ENCODE measurements at places on chromosomes 5 and 9. TPM values are rescaled to one million over a fixed set of nuclear protein-coding genes. Genes with fewer than 3 reads are reported as not detected.

GRCh38 chr5:132460846-132461568 is 29.6 kb downstream of the IRF1 start:
- no peak for DNase-seq

GRCh38 chr5:174675916-174676315 is 48.5 kb upstream of the MSX2 start:
- no peak for DNase-seq

CTXN3 gene
- not detected for polyA plus RNA-seq

DNA sequence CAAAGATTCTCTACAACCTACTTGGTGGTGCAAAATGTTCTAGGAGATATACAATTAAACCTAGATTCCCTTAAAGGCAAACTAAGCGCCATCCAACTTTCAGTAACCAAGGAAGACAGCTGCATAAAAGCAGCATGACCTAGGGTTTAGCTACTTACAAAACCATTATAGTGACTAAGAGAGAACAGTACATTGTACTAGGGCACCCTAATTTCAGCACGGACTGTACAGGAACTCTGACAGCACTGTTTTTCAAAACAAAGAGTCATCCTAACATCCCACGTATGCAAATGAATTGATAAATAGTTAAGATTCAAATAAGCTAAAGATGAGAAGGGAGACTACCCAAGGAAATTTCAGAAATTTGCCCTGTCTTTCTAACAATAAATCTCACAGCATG is 30.0 kb downstream of the STRBP start:
- no peak for DNase-seq

DNA sequence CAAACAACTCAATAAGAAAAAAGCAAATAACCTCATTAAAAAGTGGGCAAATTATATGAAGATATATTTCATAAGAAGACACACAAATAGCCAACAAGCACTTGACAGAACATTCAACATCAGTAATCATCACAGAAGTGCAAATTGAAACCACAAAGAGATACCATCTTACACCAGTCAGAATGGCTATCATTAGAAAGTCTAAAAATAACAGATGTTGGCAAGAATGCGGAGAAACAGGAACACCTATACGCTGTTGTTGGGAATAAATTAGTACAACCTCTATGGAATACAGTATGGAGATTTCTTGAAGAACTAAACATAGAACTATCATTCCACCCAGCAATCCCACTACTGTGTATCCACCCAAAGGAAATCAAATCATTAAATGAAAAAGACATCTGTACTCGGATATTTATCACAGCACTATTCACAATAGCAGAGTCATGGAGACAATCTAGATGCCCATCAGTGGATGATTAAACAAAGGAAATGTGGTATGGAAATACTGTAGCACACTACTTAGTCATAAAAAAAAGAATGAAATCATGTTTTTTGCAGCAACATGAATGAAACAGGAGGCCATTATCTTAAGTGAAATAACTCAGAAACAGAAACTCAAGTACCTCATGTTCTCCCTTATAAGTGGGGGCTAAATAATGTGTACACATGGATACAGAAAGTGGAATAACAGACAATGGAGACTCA is 106.8 kb upstream of the FST start:
- no peak for DNase-seq

MARCOL gene
- not detected for polyA plus RNA-seq

DNA sequence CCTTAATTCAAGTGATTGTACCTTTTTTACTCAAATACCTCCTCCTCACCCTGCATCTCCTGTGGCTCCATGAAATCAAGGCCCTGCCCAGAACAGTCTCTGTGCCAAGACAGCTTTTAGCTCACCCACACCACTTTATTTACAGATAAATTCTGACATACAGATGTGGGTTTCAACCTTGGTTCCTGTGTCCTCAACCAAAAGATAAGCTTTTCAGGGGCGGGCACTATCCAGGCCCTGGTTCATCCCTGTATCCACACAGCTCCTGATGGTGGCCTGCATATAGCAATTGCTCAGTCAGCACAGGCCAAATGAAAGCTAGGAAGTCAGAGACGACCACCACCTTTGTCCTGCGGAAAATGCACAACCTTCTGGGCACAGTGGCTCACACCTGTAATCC is 8.3 kb downstream of the SHB start:
- no peak for DNase-seq

LCN12 gene
- polyA plus RNA-seq, result 11.8 TPM

DNA sequence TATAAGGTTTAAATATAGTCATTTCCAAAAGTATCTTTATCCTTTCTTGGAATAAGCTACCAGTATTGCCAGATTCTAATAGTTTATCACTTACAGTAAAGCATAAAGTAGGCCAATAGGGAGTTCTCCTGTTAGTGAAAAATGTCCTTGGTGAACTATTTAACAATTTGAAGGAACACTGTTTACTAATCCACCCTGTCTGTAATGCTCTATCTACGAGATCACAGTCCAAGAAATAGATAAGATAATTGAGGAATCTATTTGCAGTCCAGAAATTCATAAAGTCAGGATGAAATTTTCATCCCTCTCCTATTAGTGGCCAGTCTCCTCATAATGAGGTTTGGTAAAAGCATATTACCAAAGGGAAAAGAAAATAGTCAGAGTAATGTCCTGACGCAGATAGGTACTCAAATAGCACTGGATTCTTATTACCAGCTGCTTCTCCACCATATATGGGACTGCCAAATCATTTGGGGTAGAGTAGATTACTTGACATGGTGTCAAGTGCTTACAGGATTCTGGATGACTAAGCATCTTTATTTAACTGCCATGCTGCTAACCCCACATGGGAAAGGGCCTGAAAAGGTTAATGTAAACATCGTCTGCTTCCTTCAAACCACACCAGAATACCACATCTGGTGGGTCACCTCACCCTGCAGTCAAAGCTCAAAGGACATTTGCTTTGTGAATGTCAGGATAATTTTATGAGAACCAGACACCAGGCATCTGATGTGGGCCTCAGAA is 808.1 kb downstream of the EFNA5 start:
- no peak for DNase-seq

- DNase-seq, result no peak
Observed at GRCh38 chr9:121059998-121060636, 10.0 kb upstream of the C5 start.

- DNase-seq, result no peak
Observed at GRCh38 chr9:111871499-111871855, 25.1 kb upstream of the UGCG start.

DNA sequence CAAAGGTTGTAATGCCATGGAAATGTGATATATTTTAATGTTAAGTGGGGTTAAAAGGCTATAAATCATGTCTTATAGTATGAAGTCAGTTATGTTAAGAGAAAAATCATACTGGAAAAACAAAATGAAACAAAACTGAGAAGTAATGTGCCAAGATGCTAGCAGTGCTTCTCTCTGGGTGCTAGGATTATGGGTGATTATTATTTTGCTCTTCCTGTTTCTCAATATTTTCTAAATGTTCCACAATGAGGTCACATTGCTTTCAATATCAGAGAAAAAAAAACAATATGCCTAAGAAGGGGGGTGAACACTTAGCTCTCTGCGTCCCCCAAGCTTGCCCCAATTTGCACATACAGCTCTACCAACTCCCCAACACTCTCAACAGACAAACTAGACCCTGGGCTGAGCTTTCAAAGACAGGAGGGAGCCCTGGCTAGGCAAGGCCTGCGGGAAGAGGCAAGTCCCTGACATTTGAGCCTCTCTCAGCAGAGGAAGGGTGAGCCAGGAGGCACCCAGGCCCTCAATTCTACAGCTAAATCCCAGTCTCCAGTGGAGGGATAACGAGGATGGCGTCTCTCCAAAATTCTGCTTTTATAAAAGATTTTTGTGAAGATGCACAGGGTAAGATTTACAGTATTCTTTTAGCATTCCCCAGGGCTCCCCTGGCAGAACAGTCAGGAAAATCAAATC is 24.4 kb downstream of the WHRN start:
- no peak for DNase-seq

GRCh38 chr9:16664211-16664610 is 206.3 kb downstream of the BNC2 start:
- DNase-seq, result no peak

- DNase-seq, result no peak
Observed at GRCh38 chr9:16258708-16259107, 611.8 kb downstream of the BNC2 start.

DNA sequence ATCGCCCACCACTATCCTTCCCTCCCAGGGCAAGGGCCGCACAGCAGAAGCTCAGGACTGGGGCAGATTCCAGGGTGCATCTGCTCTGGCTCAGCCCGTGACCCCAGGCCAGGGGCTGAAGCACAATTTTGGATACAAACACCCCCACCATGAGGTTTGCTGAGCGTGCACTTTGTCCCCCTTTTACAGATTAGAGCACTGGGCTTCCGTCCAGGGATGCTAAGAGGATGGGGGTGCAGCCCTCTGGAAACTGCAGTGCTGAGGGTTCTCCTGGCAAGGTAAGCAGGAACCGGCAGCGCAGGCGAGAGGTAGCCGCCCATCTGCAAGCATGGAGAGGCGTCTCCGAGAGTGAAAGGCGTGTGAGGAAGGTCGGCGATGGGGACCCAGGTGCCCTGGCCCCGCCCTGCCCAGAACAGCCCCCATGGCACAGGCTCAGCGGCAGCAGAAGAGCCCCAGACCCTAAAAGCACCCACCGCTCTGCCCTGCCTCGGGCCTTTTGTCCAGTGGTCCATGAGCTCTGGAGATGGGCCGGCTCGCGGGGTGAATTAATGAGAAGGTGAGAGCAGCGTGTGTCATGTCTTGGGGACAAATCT is 54.5 kb upstream of the OLFM1 start:
- peak; percentile 68 for DNase-seq

PRRC1 gene
- 87.3 TPM for polyA plus RNA-seq

DNA sequence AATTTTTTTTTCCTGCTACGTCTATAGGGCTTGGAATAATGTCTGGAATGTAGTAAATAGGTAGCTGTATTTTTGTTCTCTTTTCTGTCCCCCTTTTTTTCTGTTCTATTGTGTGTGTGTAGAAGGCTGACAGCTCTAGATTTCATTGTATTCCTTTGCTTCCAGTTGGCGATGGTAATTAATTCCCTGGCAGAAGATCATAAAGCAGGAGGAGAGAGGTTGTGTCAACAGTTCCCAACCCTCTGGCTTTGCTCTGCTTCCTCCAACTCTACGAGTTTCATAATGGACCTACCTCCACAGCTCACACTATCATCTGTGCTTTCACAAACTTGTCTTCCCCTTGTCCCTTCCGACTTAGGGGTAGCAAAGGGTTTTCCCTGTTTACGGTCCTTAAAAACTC is 117.9 kb upstream of the CDH18 start:
- DNase-seq, result no peak
